Transverse colon (tissue), 4 donors: ENCODE measurements at places on chromosomes 11 and 22.

DNA sequence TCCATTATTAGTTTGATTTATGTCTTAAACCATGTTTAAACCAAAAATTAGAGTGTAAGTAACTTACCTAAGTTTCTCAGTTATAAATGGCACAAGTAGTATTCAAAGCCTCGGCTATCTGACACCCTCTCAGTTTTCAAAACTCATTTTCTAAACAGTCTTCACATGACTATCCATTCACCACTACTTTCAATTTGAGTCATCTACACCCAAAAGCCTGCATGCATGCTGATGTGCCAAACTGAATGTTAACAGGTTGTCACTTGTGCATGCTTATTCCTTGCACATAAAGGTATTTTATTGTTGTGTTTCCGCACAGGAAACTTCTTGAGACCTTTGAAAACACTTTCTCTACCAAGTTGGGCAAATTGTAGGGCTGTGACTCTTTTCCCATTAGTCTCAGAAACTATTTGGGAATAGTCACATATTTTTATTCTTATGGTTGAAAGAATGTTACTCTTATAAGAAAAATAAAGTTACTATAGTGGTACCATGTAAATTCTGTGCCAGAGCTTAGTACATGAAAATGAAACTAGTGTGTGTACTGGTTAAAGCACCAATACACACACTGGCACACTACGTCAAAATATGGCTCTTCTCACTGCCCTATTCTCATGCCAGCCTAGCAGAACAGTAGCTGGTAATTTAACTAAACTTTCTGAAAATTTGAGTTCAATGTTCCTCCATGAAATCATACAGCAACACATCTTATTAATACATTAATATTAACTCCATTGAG is 2.2 kb upstream of the OR51E2 start:
- DNase-seq = no peak

- DNase-seq = peak; percentile 45
Measured at GRCh38 chr11:120985718-120986569, 38.0 kb upstream of the TBCEL start.

DNA sequence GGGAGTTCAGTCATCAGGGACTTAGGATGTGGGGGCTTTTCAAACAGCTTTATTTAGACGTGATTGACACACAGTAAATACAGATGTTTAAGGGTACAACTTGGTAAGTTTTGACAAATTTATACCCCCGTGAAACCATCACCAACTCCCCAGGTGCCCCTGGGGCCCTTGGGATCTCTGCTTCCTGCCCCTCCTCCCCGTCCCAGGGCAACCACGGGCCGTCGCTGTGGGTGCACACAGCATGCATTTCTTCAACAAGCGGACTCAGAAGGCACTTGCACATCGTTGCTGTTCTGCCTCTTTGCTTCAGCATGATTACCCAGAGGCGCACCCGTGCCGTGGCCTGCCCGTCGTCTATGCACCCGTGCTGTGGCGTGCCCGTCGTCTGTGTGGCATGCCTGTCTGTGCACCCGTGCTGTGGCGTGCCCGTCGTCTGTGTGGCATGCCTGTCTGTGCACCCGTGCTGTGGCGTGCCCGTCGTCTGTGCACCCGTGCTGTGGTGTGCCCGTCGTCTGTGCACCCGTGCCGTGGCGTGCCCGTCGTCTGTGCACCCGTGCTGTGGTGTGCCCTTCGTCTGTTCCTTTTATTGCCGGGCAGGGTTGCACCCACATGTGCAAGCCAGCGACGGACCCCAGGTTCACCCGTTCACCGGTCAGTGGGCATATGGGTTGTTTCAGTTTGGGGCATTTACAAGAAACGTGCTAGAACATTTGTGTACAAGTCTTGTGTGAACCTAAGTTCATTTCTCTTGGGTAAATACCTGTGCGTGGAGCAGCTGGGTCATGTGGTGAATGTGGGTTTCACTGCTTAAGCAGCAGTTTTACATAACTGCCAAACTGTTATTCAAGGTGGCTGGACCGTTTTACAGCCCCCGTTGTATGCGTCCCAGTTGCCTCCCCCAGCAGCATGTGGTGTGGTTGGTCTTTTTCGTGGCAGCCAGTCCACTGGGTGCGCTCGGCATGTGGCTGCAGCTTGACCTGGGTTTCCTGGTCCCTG is 8.3 kb downstream of the CD81 start:
- no peak for DNase-seq

- no peak for DNase-seq
Measured at GRCh38 chr11:84790849-84791427, 836.2 kb downstream of the DLG2 start.

DNA sequence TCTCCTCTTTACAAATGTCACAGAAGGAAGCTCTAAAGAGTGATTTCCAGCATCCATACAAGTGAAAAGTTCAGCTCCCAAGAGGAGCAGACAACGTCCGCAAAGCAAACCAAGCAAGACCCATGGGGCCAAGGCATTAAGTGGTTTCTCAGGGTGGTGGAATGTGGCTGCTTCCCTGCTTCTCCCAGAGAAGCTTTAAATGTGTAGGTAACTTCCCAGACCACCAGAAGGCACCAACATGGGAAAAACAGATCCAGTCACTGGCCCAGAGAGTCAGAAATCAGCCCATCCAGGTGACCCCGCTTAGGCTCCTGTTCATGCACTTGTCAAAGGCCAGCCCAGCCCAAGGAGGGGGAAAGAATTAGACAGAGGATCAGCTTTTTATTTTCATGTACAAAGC is 13.3 kb upstream of the PHF21A start:
- no peak for DNase-seq

- no peak for DNase-seq
Measured at GRCh38 chr22:50143096-50143495, 27.4 kb upstream of the PANX2 start.

GRCh38 chr11:134046681-134047449 is 22.0 kb upstream of the JAM3 start:
- DNase-seq = no peak

DNA sequence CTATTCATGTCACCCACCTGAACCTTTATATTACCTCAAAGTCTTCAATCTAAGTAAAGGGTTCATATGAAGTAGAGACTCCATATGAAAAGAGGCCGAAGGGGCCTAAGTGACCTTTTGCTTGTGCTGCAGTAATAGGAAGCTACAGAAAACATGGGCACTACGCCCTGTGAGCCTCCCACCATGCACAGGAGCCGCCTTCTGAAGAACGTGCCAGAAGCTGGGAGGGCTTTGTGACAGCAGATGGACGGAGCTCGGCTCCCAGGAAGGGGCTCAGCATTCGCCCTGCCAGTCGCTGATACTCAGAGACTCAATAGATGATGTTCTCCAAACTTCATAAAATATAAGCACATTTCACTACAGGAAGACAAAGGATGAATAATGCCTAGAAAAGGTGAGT is 21.2 kb downstream of the DEAF1 start:
- no peak for DNase-seq

DNA sequence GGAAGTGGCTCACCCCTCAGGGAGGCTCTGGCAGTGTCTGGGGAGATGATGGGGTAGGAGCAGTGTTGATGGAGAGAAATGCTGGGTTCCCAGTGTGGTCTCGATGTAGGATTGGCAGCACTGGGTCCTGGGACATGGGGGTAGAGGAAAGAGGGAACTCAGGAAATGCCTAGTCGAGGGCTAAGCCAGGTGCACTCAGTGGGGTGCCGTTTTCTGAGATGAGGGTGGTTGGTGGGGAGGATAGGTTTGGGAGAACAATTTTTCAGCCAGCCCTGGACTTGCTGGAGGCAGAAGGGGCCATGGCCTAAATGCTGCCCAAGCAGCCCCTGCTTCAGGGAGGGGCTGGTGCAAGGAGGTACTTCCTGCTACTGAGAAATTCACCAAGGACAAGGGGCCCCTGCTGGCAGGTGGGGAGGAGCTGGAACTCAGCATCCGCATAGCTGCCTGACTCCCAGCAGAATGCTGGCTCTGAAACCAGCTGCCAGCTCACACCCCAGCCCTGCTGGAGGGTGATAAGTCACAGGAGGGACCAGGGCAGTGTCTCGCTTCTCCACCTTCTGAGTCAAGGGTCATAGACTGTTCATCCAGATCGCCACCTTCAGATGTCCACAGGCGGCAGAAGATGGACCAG is 6.0 kb downstream of the CCDC157 start:
- DNase-seq = no peak

GRCh38 chr11:64742087-64742888 is 1.7 kb downstream of the RASGRP2 start:
- DNase-seq = no peak

DNA sequence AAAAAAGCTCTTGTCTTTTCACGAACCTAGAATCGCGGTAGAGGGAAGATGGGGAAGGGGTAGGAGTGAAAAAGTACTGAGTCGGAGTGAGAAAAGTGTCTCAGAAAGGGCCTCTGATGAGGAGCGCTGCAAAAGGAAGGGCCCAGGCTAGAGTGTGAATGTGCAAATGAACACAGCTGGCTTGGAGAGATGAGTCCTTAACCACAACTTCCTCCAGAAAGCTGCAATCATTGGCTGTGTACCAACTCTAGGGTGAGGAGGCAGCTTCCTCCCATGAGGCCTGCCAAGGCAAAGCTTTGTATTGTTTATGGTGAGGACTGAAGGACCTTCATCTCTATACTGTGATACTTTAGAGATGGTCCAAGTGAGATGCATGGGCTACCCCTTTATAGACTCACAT is 566.9 kb upstream of the ANO5 start:
- DNase-seq = peak; percentile 8
